ENCODE measurements at places on chromosomes 2 and 18. TPM values are rescaled to one million over a fixed set of nuclear protein-coding genes. Genes with fewer than 3 reads are reported as not detected.

Gene TFPI
- total RNA-seq, result 43.6 TPM

Gene GKN2
- not detected for total RNA-seq

Gene SLC8A1
- 738 TPM for total RNA-seq

DNA sequence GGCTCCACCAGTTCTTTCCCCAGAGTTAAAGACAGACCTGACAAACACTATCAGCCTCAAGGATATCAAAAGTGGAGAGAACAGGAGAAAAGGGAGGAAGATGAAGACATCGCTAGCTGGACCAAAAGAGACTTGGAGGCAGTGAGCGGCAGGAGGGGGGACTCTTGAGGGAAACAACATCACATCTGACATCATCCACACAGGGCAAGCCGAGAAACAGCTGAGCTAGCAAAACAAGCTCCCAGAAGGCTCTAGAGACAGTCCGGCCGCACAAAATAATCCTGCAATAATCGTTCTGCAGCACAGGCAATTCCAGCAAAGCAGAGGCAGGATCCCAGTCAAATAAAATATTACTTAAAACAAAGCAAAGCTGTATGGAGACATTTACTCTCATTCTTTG, 239.8 kb downstream of the EN1 start:
- DNase-seq, result no peak

- DNase-seq, result no peak
Measured at GRCh38 chr2:189146553-189146952, 33.0 kb downstream of the COL5A2 start.

Measured in right atrium auricular region (tissue), 2 donors.